ENCODE measurements at places on chromosomes 7 and 10. TPM values are rescaled to one million over a fixed set of nuclear protein-coding genes. Genes with fewer than 3 reads are reported as not detected.

The FXYD4 gene
- not detected for total RNA-seq

The MLXIPL gene
- not detected for total RNA-seq

The ZNF138 gene
- 3.5 TPM for total RNA-seq

The PRPS1L1 gene
- total RNA-seq = not detected

The PHKG1 gene
- total RNA-seq = 0.59 TPM

The ATP5MK gene
- 197 TPM for total RNA-seq

The PDLIM1 gene
- total RNA-seq = 46.5 TPM

The ADCY1 gene
- total RNA-seq = 0.26 TPM

The SGCE gene
- 70.2 TPM for total RNA-seq

The GNAI1 gene
- 10.0 TPM for total RNA-seq

The ACTR3C gene
- total RNA-seq = 0.20 TPM

The TSPAN15 gene
- total RNA-seq = 21.0 TPM

The DRGX gene
- total RNA-seq = not detected

The NPY4R2 gene
- total RNA-seq = not detected

The SERPINE1 gene
- total RNA-seq = 2,165 TPM

The EFCAB10 gene
- total RNA-seq = not detected

The IPMK gene
- 11.0 TPM for total RNA-seq

The SAMD8 gene
- total RNA-seq = 32.0 TPM

The SNX10 gene
- total RNA-seq = 0.39 TPM

The GPR37 gene
- 8.1 TPM for total RNA-seq

The BLOC1S2 gene
- 43.3 TPM for total RNA-seq

The SPDYE9 gene
- not detected for total RNA-seq

The ADCYAP1R1 gene
- 0.46 TPM for total RNA-seq

The EPO gene
- total RNA-seq = not detected

The MYH16 gene
- 0.53 TPM for total RNA-seq

The HYAL4 gene
- 0.20 TPM for total RNA-seq

The LDB3 gene
- not detected for total RNA-seq

The NMT2 gene
- total RNA-seq = 55.7 TPM

The KLF14 gene
- total RNA-seq = not detected

The RELN gene
- 7.9 TPM for total RNA-seq

The EN2 gene
- total RNA-seq = not detected

The CALML3 gene
- total RNA-seq = not detected

The PAPOLB gene
- total RNA-seq = 0.04 TPM

The DMBT1 gene
- not detected for total RNA-seq

The PKD2L1 gene
- not detected for total RNA-seq

The FBXO24 gene
- total RNA-seq = 0.74 TPM

The TAC1 gene
- total RNA-seq = not detected

Data from pulmonary artery endothelial cell (primary cell).